ENCODE measurements at places on chromosomes 2 and 18.
A peak's percentile ranks its signal among the peaks of the same experiment; 100 is the strongest.

GRCh38 chr2:241274127-241274526 is 41.3 kb downstream of the HDLBP start:
- no peak for DNase-seq

DNA sequence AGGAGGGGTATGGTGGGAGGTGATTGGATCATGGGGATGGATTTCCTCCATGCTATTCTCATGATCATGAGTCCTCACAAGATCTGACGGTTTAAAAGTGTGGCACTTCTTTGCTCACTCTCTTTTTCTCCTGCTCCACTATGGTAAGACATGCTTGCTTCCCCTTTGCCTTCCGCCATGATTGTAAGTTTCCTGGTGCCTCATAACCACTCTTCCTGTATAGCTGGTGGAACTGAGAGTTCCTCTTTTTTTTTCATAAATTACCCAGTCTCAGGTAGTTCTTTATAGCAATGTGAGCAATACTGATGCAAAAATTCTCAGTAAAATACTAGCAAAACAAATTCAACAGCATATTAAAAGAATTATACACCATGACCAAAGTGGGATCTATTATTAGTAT is 728.5 kb upstream of the SLC8A1 start:
- DNase-seq = no peak

DNA sequence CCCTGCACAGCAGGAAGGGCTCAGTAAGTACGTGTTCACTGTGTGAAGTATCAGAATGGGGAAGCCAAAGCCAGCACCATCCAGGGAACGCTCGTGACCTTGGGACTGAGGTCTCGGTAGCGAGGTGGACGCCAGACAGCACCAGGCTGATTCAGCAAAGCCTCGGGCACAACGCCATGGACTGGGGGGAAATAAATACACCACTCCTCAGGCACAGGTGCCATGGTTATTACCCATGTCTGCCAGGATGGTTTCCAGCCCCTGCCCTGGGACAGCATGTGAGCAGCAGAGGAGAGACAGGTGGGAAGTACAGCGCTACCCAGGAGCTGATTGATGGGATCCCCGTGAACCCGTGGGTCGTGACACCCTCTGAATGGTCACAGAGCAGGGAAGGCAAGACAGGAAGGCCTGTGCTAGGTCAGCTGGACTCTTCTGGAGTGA is 53.0 kb downstream of the REEP1 start:
- no peak for DNase-seq

DNA sequence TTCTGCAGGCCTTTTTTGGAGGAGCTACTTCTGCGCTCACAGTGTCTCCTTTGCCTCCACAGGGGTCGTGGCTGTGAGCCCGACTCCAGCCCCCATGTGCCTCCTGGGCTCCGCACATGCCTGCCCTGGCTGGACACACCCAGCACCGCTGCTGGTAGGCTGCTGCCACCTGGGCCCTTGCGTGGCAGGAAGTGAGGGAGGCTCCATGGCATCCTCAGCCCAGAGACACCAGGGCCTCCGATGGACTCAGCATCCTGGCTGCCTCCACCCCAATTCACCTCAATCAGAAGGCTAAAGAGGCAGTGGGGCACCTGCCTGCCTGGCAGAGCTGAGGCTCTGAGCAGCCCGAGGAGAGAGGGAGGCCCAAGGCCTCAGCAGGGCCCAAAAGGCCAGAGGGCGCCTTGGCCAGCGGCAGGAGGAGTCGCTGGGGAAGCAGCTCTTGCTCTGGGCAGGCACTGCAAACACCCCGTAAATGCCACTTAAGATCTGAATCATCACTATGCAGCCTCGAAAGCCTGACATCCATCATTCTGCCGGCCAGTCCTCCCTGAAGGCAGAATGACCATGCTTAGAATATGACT is 68.3 kb upstream of the OTOS start:
- no peak for DNase-seq

GRCh38 chr2:25323042-25323514 is 18.6 kb downstream of the DNMT3A start:
- DNase-seq = no peak

DNA sequence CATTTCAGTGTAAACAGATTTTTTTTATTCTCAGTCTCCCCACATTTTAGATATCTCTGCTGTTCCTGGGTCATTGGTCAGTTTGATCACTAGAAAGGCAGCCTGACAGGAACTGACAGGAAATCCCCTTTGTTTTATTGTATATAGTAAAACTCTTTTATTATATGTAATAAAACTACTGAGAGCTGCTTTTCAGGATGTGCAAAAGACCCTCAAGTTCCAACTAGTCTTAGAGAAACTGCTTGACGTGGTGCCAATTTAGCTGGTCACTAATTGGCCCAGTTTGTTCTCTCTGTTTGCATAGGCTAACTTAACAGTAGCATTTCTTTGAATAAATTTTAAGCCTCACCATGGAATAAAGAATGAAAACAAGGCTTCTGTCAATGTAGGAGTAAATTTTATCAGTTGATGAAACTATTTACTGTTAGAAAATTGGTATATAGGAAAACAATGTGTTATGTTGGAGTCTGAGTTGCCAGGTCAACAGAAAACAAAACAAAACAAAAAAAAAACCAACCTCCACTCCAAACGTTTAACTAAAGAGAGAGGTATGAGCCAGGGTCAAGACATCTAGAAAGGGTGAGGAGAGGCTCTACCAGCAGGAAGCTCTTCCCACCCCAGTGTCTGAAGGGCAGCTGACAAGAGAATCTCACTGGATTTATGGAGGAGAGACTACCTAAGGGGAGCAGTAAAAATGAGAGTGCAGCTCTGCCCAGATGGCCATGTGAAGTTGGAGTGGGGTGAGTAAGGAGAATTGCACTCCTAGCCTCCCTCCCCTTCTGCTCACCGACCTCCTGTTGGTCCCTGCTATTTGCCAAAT is 184.6 kb downstream of the ST6GAL2 start:
- no peak for DNase-seq

GRCh38 chr2:189549449-189549832 is 31.1 kb downstream of the SLC40A1 start:
- DNase-seq = no peak

DNA sequence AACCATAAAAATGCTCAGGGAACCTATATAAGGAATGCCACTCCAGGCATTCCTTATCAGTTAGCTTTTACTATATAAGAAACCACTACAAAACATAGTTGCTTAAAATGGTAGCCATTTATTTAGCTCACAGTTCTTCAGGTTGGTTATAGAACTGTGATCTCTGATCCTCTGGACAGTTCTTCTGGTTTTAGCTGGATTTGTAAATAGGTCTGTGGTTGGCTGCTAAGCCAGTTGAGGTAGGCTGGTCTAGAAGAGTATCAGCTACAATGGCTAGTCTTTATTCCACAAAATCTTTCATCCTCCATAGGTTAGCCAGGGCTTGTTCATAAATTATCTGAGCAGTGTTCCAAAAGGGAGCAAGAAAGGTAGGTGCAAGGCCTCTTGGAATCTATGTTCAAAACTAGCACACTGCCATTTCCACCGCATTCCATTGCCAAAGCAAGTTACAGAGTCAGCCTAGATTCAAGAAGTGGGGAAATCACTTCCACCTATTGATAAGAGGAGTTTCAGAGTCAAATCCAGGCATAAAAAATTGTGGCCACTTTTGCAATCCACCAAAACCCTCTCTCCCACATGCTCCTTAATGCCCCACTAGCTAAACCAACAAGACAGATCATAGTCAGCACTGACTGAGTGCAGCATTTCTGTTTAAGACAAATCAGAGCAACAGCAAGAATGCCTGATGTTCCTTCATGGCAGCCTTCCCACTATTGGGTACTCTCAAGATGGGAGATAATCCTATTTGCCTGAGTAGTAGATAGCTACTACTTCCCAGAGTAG is 146.4 kb downstream of the IRS1 start:
- DNase-seq = no peak

DNA sequence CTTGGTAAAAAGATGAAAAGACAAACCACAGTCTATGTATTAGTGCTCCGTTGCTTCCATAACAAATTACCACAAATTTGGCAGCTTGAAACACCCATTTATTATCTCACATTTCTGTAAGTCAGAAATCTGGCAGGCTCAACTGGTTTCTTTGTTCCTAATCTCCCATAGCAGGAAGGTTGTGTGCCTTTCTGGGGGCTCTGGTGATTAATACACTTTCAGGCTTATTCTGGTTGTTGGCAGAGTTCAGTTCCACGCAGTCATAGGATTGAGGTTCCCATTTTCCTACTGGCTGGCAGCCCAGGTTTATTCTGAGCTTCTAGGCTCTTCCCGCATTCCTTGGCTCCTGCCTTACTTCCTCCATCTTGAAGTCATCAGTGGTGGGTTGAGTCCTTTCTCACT is 189.3 kb downstream of the ANAPC1 start:
- DNase-seq = no peak

GRCh38 chr2:227308784-227309183 is 16.3 kb upstream of the MFF start:
- DNase-seq = no peak

GRCh38 chr2:201794294-201794693 is 12.0 kb upstream of the CDK15 start:
- no peak for DNase-seq

- peak; percentile 29 for DNase-seq
These were observed 24.5 kb downstream of the PIAS2 start for GRCh38 chr18:46892842-46893241.

DNA sequence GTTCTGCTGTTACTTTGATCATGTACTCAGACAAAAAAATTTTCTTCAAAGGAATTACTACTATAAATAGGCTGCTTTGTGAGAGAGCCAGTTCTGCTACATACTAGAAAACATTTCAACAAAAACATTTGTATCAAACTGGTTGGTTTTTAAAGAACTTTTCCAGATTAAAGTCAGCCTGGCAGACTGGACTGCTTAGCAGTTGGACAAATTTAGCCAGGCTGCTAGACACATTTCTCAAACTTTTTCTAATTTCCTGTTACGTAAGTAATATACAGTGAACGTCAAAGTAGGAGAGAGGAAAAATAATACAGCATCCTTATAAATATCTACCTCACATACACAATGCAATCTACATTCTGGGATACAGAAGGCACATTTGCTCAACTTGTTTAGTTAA is 109.5 kb downstream of the SP3 start:
- DNase-seq = no peak

- no peak for DNase-seq
These were observed 9.8 kb downstream of the GATA6 start for GRCh38 chr18:22179174-22179573.

DNA sequence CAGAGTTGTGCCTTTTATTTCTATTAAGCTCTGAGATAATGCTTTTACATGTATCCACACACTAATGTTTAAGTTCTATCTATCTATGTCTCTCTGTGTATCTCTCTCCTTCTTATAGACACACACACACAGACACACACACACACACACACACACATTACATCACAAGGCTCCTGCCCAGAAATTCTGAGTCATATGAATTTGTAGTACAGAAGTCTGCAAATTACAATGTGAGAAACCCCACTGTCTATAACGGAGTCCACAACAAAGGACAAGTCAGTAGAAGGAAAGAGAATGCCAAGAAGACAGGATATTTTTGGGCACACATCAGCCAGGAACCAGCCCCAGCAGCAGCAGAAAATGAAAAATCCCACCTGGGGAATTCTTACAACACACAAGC is 142.4 kb downstream of the EN1 start:
- DNase-seq = no peak

DNA sequence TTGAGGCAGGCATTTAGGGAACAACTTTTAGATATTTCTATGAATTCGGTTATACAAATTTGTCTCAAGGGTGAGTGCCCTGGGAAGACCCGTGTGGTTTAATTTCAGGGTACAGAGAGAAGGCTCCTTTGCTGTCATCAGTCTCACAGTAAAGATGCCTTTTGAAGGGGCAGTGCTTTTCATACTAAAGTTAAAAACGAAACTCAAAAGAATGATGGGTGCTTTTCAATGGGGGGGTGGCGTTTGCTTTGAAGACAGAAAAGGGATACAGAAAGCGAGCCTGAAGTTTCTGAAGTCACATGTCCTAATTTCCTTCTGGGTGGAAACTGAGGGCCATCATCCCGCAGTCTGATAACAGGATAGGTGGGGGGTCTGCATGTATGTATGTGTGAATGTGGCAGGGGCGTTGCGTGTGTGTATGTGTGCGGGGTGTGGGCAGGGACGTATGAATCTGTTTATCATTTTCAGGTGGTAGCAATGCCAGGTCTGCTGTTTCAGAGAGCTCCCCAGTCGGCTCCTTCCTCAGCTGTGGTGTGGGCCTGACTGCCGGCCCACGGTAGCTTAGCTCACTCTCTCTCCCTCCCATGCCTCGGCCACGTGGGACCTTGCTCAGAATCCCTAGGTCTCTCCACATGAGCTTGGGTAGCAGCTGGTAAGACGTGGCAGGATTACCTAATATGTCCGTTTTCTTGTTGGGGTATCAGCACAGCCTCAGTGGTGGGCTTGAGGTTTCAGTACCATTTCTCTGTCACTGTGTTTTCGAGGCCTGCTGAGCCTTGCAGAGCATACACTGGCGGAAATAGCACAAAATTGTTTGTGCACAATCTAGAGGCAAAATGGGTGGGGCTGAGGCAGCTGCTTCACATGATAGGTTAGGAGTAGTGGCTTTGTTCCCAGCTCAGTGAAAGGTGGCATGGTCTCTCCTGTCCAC is 32.7 kb downstream of the ARHGAP25 start:
- no peak for DNase-seq

GRCh38 chr18:51491678-51492372 is 294.3 kb upstream of the MEX3C start:
- DNase-seq = no peak

GRCh38 chr2:108351889-108352288 is 25.9 kb upstream of the SULT1C4 start:
- no peak for DNase-seq

GRCh38 chr2:176891105-176891504 is 321.5 kb upstream of the HNRNPA3 start:
- DNase-seq = no peak

- no peak for DNase-seq
These were observed 4.6 kb downstream of the MAPRE2 start for GRCh38 chr18:35045806-35046205.

DNA sequence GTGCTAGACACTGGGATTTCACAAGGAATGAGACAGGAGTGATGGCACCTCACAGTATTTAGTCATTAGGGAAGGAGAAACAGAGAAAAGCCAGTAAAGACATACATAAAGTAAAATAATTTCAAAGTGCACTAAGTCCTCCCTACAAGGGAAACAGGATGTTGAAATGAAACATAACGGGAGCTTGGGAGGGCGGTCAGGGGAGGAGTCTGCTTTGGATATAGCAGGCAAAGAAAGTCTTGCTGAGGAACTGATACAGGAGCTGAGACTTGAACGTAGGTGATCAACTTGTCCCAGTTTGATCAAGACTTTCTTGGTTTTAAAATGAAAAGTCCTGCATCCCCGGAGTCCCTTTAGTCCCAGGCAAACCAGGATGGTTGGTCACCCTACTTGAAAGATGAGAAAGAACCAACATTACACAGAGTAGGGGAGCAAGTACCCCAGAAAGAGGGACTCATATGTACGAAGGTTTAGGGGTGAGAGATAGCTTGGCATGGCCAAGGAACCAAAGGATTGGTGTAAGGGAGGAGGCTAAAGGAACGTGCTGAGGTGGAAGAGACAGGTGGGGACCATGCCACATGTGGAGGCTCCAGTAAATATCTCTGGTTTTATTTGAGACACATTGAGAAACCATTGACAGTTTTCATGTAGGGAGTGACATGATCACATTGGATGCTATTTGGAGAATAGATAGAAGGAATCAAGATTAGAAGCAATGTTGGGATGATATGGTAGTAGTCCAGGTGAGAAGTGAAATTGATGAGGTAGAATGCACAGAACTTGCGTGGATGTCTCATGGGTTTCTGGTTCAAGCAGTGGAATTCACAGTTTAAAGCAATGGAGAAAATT is 28.4 kb downstream of the FBXO48 start:
- no peak for DNase-seq

GRCh38 chr2:232501331-232501771 is 13.7 kb upstream of the ECEL1 start:
- DNase-seq = no peak

- no peak for DNase-seq
These were observed 448.7 kb upstream of the VRK2 start for GRCh38 chr2:57597940-57598339.
